A172 (cell line): ENCODE measurements at places on chromosomes 11 and 22.
A peak's percentile ranks its signal among the peaks of the same experiment; 100 is the strongest.

- DNase-seq = no peak
Observed at GRCh38 chr11:88303037-88303436, 34.5 kb downstream of the CTSC start.

- peak; percentile 31 for DNase-seq
Observed at GRCh38 chr22:31082606-31083376, 1.7 kb downstream of the SMTN start.

DNA sequence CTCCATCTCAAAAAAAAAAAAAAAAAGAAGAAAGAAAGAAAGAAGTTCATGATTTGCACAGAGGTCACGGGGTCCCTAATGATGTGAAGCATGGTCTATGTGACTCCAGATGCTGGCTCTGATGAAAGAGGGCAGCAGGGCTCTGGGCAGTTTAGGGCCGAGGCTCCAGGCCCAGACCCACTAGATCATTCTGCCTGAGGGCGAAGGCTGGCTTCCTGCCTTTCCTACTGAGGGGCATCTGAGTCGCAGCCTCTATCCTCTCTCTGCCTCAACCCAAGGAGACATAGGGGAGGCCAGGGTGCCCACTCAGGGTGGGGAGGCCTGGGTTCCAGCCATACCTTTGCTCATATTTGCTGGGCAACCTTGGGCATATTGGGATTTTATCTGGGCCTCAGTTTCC lies 4.8 kb downstream of the SLC35E4 start:
- DNase-seq = no peak

DNA sequence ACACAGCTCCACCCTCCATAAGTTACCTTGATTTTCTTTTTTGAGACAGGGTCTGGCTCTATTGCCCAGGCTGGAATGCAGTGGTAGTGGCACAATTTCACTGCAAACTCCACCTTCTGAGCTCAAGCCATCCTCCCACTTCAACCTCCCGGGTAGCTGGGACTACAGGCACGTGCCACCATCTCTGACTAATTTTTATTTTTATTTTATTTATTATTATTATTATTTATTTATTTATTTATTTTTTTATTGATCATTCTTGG lies 9.6 kb downstream of the RPS3 start:
- DNase-seq = no peak

GRCh38 chr22:23499845-23500500 lies 80.1 kb downstream of the IGLL1 start:
- no peak for DNase-seq

DNA sequence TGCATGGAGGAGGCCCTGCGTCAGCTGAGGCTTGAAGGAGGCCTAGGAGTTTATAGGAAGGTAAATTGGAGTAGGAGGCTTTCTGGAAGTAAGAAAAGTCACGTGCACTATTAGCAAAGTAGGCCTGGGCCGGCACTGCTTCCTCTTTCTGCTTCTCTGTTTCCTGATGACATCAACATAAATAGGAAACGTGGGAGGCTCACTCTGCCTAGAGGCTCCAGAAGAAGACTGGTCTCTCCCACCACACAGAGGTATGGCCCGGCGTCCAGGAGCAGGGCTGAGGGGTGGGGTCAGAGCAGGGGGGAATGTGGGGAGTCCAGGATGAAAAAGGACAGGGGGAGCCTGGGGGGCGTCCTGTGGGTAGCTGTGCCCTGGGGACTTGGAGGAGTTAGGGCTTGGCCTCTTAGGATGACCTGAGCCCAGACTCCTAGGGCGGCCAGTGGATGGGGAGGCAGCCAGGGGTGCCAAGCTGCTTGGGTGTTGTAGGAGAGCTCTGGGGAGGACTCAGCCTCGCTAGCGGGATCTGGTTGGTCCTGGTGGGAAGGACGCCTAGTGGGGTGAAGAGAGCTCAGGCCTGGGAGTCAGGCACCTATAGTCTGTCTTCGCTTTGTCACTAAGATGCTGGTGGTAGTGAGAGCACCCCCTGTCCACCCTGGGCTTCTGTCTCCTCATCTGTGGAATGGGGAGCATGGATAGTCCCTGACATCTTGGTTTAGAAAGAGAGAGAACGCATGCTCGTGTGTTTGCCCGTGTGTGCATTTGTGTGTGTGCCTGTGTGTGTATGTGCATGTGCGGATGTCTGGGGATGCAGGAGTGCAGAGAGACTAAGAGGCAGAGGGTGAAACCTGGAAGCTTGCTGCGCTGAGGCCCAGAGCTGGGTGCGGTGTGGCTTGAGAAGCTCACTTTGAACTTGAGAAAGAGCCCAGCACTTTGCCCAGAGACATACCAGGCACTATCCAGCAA lies at the start of gene CSF2RB:
Gene CSF2RB, plus strand, starts transcription at position 202 of the 963 bp plus-strand sequence. CDS start 8,580 bp downstream, outside the sequence.
- no peak for DNase-seq

GRCh38 chr22:20776624-20777405 lies 2.9 kb downstream of the SERPIND1 start:
- DNase-seq = no peak

- no peak for DNase-seq
Observed at GRCh38 chr11:113971506-113972195, 3.3 kb upstream of the HTR3A start.

DNA sequence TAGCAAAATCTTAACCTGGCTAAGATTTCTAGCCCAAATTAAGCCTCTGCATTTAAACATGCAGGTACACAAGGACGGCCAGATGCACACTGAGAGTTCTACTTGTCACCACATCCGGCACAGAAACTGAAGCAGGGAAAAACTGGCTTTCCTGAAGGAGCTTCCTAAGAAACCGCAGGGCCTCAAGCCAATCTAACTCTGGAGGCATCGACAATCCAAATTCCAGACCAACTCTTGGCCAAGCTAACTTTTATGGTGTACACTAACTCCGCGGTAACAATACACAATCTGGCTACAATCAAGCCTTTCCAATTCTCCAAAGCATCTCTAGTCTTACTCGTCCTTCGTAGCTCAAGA lies 1.2 kb downstream of the MSANTD2 start:
- DNase-seq = peak; percentile 63

DNA sequence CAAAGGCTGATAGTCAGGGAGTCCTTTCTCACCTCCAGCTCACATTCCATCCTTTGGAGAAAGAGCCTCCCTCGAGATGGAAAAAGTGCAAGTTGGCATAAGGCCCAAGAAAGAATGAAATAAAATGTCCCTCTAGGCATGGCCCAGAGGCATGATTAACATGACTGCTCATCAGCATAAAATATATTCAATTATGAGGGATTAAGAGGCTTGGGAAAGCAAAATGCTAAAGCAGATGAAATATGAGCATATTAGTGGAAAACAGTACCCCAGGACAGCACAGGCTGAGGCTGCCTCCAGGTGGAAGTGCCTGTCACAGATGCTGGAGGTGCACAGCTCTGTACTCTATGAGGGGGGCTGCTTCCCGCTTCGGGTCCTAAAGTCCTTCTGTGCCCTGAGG lies 347.8 kb upstream of the PLET1 start:
- no peak for DNase-seq

DNA sequence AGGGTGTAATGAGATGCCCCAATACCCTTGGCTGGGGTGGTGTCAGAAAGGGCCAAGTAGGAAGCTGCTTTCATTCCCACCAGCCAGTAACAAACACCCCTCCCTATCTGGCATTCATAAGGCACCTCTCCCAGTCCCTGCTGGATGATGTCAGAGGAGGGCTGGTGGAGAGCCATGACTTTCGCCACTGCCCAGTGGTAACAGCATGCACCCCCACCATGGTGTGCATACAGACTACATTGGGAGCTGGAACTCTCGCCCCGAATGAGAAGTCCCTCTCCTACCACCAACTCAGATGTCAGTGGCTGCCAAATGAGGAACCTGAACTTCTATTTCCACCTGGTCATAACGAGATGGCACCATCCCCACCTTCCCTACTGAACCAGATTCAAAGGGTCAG lies 73.3 kb downstream of the SGSM3 start:
- no peak for DNase-seq

- no peak for DNase-seq
Observed at GRCh38 chr11:37532271-37532670, 934.2 kb upstream of the RAG2 start.

DNA sequence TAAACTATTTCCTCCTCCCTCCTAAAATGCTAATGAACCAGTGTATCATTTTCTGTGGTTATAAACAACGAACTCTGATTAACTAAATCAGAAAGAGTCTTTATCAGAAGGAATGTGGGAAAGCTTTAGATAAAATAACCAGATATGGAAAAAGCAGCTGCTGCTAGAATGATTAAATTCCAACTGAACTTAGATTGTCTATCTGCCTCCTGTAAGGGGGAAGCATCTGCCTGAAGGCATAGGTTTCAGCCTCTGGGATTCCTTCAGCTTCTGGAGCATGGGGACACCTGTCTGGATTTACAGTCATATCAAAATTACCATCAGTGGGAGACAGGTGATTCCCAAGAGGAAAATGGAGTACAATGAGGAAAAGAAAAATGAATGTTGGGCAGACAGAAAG lies 1095.5 kb upstream of the CCDC90B start:
- no peak for DNase-seq

- peak; percentile 57 for DNase-seq
Observed at GRCh38 chr22:36156515-36157419, 3.8 kb downstream of the APOL3 start.

DNA sequence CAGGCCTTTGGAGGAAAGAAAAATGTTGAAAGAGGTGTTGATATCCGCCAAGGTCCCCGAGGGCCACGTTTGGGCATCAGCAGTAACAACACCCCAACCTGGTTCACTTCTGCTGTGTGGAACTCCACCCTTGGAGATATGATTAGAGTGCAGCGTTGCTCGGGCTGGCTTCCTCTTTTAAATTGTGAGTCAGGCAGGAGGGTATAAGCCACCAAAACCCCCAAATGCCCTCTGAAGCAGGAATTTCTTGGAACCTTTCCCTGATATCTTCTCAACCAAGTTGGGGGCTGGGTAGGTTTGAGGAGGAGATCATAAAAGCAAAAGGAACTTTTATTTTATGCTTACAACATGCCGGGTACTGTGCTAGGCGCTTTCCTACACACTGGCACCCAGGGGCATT lies 6.4 kb upstream of the C11orf96 start:
- DNase-seq = peak; percentile 54

DNA sequence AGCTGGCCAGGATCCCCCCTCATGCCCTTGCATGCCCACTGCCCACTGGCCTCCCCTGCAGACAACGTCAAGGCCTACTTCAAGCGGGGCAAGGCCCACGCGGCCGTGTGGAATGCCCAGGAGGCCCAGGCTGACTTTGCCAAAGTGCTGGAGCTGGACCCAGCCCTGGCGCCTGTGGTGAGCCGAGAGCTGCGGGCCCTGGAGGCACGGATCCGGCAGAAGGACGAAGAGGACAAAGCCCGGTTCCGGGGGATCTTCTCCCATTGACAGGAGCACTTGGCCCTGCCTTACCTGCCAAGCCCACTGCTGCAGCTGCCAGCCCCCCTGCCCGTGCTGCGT lies 7.9 kb downstream of the AIP start:
- DNase-seq = no peak

- DNase-seq = no peak
Observed at GRCh38 chr11:8201644-8202365, 33.0 kb upstream of the RIC3 start.

GRCh38 chr11:95156133-95156721 lies 66.6 kb downstream of the ENDOD1 start:
- DNase-seq = no peak

DNA sequence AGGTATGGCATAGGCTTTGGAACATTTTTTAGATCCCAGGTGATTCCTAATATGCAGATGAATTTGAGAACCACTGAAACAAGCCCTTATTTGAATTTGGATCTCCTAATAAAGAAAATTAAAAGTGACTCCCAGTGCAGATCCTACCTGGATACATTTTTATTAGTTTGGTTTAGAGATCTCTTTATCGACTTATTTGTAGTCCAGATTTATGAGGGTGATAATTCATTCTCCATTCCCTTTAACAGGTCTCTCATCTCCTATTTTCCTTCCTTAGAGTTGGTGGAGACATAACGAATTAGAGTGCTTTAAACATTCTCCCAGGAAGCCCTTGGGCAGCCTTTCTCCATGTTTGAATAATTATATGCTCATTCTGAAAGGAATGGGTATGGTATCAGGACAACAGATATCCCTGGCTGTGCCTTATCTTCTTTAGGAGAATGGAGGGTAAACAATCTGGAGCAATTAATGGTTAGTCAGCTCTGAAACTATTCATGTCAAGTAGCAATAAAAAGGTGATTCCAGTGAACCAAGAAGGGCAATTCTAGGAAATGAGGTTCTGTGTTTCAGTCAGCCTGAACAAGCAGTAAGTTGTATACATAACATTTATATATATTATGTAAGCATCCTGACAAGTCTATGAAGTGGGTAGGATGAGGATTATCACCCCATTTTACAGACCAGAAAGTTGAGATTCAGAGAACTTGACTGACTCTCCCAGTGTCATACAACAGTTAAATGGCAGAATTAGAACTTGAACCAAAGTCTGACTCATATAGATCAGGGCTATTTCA lies 53.9 kb upstream of the RCE1 start:
- peak; percentile 7 for DNase-seq

DNA sequence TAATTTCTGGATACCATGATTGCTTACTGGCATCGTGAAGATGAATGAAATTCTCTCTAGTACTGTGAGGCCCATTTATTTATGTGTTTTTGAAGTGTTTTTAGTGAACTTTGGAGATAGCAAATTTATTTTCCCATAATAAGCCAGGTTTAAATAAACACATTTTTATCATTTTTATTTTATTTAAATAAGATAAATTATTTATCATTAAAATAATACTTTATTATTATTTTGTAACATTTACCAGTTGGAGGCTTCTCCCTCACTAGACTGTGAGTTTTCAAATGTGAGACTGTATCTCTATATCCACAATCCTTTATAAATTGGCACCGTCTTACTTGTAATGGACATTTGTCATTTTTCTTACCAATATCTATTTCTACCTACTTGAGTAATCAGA lies 351.7 kb downstream of the METTL15 start:
- no peak for DNase-seq

- no peak for DNase-seq
Observed at GRCh38 chr22:32338757-32339156, 18.9 kb upstream of the RFPL3 start.

DNA sequence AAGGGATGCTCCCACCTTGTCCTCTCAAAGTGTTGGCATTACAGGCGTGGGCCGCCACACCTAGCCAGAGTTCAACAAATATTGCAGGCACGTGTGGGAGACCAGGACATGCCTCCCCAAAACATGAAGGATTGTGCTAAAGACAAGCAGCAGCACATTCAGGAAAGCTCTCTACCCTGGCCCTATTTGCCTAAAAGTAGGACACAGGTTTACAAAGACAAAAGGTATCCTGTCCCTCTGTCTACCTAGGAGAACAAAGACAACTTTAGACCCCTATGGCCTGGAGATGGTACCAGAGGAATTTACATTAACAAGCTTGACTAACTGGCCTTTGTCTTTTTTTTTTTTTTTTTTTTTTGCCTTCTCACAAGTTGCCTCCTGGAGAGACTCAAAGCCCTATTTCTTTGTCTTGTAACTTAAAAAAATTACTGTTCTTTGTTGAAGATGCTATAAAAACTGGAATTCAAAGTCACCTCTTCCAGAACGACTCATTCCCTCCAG lies 859 bp upstream of the ACCS start:
- DNase-seq = no peak

- DNase-seq = no peak
Observed at GRCh38 chr11:104782377-104782754, 115.9 kb downstream of the CASP12 start.

DNA sequence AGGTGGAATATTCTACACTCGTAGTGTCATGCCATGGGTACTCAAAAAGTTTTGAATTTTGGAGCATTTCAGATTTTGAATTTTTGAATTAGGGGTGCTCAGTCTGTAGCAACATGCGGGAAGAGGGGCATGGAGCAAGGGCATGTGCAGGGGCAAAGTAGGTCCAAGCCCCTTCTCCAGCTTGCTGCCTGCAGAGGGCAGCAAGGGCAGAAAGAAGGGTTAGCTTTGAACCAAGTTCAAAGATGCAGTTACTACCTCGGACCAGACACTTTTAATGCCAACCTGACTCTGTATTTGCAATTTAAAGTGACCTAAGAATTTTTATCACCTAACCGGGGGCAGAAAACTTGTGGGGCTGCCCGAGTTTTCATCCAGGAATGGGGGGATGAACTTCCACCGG lies 68.2 kb downstream of the CD82 start:
- no peak for DNase-seq
